Stimulated activated naive CD8-positive, alpha-beta T cell treated with anti-CD3 and anti-CD28 coated beads, Interleukin-15, Interleukin-2, amounts not matched to agents 100 U/mL and 50 U/mL, for 24 hours (primary cell): ENCODE measurements at places on chromosomes 7 and 10.

DNA sequence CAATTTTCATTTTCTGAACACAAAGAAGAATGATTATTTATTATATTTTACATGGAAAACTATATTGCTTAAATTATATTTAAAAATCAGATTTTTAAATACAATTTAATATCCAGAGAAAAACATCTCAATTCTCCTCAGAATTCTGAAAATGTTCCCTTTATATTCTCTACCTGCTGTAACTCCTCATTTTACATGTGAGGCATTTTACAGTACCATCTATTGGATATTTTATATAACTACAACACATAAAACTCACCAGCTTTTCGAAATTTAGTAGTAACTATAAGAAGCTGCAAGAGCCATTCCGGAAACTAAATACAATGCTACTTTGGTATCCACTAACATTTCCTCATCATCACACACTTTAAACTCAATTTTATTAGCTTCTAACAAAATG, 264.6 kb downstream of the DGKB start:
- no peak for DNase-seq

DNA sequence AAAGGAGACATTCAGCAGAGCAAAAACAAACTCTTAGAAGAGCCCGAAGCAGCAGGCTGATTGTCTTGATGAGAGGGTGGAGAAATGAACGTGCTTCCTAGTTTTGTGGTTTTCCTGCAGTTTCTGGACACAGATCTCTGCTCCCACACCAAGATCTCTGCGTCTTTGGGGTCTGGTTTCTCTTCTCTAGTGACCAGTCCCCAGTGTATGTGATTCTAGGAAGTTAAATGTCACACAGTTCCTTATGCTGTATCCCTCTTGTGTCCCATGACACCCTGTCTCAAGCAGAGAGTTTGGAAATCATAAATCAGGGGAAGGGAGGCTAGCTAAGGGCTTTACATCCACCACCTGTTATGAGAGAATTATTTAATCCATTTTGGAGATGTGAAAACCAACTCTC, 55.4 kb upstream of the KLF14 start:
- DNase-seq, result no peak

DNA sequence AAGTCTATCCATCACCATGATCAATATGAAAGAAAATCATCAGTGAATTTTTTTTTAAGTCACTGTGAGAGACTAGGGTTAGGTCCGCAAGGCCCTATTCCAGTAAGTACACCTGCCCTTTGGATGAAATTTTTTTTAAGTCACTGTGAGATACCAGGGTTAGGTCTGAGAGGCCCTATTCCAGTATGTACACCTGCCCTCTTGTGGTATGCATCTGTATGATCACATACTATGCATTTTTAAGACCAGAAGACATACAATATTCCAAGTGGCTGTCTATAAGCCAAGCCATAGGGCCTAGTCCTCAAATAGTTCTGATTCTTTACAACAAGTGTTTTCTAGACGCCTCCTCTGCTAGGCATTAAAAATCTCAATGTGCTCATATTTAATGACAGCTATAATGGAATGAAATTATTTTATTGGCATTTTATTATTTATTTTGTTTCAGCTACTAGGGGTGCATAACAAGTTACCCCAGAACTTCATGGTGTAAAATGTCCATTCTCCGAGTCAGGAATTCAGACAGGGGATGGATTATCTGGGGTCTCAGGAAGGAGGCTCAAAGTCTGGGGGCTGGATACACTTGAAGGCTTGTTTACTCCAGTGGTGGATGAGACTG, 53.1 kb downstream of the TEX36 start:
- no peak for DNase-seq

DNA sequence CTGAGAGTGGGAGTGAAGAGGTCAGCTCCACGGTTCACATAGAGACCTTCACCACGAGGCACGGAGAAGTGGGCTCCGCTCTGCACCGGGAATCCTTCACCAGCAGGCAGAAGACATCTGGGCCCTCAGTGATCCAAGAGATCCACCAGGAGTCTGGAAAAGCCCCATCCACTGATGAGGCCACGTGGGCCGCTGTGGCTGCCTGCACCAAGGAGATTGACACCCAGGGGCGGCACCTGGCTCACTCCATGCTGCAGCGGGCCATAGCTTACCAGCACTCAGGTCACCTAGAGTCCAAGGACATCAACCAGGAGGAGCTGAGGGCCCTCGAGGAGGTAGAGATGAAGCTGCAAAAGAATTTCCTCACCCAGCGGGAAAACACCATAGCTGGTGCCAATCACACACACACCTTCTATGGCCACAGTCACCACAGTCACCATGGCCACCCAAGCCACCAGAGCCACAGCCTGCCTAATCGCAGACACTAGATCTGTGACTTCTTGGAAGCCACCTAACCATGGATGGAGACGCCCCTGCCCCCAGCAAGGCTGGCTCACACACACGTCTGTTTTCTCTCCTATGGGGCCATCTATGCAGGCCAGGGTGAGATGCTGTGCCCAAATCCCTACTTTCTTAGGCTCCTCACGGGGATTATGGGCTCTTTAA, 694 bp downstream of the C10orf62 start:
- DNase-seq, result peak; percentile 10

DNA sequence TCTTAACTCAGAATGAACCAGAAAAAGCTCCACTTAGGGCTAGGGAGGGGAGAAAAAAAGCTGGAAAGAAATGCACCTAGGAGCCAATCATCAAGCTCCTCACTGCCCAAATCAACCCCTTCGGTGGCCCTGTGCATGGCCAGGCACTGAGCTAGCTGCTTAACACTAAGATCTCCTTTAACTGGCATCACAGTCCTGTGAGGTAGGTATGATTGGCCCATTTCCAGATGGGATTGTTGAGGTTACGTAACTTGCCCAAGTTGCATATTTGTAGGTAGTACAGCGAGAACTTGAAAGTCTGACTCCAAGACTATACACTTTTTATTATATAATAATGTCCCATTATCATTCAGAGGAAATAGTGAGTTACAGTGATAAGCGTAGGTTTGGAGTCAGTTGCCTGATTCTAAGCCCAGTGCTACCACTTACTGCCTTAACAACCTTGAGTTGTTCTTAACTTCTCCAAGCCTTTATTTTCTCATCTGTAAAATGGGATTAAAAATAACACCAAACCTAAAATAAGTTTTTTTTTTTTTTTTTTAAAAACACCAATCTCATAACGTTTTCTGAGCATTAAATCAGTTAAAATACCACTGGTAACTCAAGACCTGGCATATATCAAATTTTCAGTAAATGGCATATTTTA, 37.2 kb upstream of the ACSL5 start:
- no peak for DNase-seq

GRCh38 chr10:117174439-117175214, 22.7 kb upstream of the KCNK18 start:
- DNase-seq, result peak; percentile 86

DNA sequence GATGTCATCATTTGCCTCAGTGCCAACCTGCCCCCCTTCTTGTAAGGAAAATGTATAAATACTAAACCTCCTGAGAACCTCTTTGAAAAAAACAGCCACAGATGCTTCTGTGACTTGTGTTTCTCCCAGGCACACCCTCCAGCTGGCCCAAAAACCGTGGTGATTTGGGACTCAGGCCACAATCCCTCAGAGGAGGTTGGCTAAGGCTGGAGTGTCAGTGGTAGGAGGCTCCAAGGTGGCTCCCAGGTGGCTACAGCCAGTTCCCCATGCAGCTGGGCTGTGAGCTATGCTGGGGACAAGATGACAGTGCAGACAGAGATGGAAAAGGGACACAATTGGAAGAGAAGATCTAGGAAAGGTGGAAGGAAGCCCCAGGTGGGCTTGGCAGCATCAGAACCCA, 104.7 kb downstream of the CPXM2 start:
- no peak for DNase-seq

- DNase-seq, result no peak
These were observed 186.4 kb downstream of the KIF20B start for GRCh38 chr10:89887830-89888229.

DNA sequence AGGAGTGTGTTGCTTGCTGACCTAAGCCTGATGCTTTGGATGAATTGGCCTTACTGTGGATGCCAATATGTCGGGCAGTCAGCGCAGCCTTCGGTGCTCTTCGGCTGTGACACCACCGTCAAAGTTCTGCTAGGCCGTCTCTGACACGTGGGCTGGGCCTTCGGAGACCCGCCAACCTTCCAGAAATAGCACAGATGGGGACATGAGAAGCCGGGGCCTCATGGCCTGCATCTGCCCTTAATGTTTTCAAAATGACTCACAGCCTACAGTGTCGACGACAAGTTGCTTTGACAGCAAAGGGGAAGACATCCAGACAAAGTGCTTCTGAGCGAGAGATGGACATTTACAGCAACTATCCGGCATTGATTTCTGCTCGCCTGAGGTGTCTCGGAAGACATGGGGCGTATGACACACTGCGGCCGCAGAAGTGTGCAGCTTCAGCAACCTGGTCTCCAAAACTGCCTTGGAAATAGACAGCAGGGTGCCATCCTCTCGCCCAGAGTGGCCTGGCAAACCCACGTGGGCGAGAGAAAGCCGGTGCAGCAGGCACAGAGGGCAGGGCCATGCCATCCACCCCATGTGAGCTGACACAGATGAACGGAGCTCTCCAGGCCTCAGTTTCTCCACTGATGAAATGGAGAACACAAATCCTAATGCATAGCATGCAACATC, 94.0 kb upstream of the PPP2R2D start:
- no peak for DNase-seq

DNA sequence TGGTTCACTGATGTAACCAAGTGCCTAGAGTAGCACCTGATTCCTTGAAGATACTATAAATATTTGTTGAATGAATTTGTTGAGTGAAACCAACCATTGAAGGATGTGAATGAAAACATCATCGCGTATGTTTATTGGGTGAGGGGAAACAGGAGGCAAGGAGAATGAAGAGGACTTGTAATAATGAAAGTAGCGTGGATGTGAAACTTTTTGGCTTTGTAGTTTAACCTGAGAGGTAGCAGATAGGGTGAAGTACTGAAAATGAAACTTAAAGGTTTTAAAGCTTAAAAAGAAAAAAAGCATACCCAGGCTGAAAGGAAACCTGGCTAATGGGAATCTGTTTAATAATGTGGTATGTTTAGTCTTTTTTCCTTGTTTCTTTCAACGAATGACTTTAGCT, 5.2 kb downstream of the CCNY start:
- no peak for DNase-seq

GRCh38 chr7:91496251-91496820, 232.1 kb downstream of the FZD1 start:
- DNase-seq, result no peak

GRCh38 chr7:150337659-150338081, 3.8 kb downstream of the RARRES2 start:
- DNase-seq, result no peak

DNA sequence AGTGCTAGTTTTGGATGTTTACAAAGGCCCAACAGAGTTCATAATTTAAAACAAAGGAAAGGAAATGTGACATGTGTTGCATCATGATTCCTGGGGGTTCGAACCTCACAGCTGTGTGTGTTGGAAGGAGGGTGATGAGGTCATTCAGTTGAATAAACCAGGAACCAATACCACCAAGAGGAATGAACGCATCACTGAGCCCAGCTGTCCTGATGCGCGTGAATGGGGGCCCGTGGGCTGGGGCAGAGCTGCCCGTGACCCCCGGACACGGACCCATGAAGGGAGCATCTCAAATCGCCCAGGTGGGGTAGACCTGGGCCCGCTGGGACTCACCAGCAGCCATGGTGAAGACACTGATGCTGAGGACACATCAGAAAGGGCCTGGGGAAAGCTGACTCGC, 33.0 kb downstream of the BRI3 start:
- DNase-seq, result peak; percentile 8

GRCh38 chr7:20219446-20220292, 2.5 kb upstream of the MACC1 start:
- DNase-seq, result peak; percentile 29

DNA sequence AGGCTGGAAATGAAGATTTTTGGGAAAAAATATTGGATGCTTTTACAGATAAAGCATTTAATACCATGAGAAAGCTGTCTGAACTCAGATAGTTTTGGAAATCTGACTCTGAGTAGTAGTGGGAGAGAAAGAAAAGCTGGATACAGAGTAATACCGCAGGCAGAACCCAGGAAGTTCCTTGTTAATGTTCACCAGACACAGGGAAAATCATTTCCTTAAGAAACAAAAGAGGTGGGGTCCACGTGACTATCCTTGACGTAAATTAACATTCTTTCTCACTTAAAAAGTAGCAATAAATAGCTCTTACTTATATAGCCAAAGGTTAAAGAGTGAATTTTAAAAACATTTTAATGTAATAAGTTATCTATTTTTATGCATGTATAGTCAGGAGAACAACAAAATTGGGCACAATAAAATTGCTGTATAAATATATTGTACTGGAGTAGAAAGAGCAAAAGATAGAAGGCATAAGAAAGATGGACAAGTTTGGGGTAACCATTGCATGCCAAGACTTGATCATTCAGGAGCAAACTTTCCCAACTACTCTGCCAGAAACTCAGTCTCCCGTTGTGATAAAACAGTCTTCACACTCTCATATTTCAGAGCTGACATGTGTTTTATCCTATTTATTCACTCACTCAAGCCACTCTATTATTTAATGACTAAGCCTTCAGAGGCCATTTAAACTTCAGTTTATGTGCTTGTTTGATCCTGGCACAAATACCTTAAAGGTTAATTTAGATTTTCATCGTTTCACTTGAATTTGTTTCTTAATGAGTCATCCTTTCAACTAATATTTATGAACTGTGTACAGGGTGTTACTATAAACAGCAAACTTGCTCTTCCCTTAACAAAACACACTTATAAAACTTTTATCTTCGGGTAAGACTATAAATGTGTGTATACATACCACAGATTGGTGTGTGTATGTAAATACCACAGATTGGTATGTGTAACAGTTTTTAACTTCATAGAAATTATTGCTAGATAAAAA, 143.1 kb downstream of the GNAI1 start:
- DNase-seq, result no peak

GRCh38 chr10:92850185-92850584, 1.9 kb downstream of the EXOC6 start:
- DNase-seq, result no peak

DNA sequence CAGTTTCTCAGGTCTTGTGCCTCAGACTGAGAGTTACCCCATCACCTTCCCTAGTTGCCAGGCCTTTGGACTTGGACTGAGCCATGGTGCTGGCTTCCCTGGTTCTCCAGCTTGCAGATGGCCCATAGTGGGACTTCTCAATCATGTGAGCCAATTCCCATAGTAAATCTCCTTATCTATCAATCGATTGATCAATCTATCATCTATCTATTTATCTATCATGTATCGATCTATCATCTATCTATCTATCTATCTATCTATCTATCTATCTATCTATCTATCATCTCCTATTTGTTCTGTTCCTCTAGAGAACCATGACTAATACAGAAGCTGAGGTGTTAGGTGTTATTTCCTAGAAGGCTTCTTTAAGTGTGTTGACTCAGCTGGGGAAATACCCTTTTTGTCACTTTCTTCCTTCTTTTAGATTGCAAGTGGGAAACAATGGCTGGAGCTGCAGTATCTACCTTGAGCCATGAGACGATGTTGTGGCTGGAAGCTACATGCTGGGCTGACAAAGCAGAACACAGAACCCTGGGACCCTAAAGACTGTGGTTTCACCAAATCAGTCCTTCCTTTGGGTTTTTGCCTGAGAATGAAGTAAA, 234.7 kb upstream of the GLI3 start:
- DNase-seq, result no peak
